Hippocampal formation (tissue), 2 donors: ENCODE measurements at places on chromosomes 5 and 9.
A peak's percentile ranks its signal among the peaks of the same experiment; 100 is the strongest.

DNA sequence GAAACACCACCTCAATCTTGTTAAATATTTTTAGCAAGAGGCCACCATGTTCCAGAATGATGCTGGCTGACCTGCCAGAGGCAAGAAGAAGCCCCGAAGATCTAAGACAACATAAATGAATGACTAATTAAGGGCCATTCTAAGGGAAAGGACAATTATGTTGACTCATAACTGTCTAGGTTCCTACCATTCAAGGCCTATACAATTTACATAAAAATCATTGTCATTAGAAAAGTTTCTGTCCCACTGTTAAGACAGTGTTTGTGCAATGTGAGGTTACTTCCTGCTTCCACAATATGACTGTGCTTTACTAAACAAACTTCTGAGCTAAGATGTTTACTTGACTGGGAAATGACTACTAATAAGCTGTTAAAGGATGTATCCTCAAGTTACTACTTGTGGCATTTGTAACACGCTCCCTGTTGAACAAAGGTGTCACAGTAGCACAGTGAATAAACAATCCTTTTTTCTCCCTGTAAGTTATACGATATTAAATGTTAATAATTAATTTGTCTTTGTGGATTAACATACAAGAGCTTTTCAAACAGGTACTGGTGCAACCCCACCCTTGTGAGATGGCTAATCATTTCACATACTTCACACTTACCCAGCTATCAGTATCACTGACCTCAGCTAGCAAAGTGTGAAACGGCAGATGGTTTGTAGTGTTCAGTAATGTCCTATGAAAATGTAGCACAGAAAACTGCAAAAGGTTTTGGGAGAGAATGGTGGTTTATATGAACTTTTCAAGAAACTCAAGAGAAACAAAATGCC, 195.8 kb downstream of the EFNA5 start:
- no peak for DNase-seq

DNA sequence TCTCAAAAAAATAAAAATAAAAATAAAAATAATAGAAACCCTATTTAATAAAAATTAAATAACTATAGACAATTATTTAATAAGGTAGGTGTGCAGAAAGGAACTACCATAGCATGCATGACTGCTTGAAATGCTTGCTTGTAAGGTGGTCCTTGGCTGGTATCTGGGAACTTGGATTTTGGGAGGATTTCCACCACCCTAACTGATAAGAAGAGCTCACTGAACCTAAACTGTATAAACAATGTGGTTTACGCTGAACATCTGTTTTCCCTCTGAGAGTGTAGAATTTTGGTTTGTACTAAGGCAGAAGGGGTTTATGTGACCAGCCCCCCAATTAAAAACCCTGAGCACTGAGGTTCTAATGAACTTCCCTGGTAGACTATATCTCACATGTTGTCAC, 31.2 kb downstream of the CPLANE1 start:
- no peak for DNase-seq

- DNase-seq, result no peak
These were observed 166.8 kb downstream of the MUSK start for GRCh38 chr9:110835404-110835803.

GRCh38 chr5:112237456-112237855, 181.6 kb downstream of the EPB41L4A start:
- DNase-seq, result no peak

GRCh38 chr5:5421149-5421960, 1.1 kb upstream of the ICE1 start:
- DNase-seq, result no peak

- DNase-seq, result no peak
These were observed 2.7 kb downstream of the LCN9 start for GRCh38 chr9:135665795-135666189.

DNA sequence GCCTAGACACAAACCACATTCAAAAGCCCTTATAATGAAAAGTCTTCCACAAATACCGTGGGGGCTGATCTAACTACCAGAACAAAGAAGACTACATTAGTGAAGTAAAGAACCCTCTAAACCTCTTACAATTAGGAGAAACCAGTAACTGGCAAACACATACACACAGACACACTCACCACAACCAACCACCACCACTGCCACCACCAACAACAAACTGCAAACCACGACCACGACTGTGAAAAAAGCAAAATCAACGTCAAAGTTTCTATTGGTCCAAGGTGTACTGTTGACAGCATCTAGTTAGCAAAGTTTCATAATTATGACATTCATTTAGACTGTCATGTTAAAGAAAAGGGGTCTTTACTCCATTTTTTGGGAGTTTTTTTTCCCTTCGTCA, 2.7 kb downstream of the CDO1 start:
- DNase-seq, result no peak

GRCh38 chr5:34582371-34582770, 73.8 kb upstream of the RAI14 start:
- DNase-seq, result no peak

GRCh38 chr9:94134629-94135028, 50.4 kb downstream of the PTPDC1 start:
- no peak for DNase-seq

DNA sequence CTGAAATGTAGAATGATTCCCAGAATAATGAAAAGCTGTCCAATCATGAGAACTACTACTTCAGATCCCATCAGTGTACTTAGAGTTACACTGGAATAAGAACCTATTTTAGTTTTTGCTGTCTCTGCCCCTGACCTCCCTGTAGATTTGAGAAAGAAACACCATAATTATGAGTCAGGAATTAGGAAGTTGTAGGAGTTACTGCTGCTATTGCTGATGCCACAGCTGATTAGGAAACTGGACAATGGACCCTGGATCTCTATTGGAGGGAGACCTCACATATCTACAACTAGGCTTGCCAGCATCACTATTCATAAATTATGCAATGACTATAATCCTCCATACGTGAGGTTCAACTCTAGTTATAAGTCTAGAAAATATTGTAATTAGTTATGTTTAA, 48.8 kb upstream of the EDIL3 start:
- no peak for DNase-seq

GRCh38 chr5:80097451-80097850, 62.3 kb downstream of the THBS4 start:
- DNase-seq, result no peak

DNA sequence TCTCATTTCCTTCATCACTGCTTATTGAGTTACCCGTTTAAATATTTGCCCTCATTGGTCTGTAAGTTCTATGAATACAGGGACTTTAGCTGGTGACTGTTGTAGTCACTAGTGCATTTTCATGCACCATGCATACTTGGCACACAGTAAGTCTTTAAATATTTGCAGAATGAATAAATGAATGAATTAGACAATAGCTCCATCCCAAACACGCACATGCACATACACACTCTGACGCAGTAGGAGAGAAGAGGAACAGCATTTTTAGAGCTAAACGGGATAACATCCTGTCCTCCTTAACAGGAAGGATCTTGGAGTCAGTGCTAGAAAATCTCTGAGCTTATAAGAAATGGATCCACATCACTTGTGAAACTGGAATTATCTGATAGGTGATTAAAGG, 447.7 kb downstream of the KIF4B start:
- no peak for DNase-seq

DNA sequence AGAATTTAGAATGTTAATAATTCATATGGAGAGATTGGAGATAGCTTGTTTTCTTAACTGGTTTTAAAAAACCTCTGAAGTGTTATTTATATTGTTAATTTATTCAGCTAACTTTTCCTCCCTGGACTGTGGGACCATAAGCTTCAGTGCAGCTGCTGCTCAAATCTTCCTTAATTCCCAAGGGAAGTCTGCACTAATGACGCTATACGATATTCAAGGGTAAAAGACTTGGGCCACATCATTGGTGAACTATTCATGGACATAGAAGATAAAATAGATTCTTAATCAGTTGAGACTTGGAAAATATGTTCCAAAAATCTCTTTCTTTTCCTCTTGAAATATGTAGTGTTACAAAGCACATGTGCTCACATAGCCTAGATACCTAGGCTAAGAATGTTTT, 31.1 kb upstream of the GAS1 start:
- no peak for DNase-seq

DNA sequence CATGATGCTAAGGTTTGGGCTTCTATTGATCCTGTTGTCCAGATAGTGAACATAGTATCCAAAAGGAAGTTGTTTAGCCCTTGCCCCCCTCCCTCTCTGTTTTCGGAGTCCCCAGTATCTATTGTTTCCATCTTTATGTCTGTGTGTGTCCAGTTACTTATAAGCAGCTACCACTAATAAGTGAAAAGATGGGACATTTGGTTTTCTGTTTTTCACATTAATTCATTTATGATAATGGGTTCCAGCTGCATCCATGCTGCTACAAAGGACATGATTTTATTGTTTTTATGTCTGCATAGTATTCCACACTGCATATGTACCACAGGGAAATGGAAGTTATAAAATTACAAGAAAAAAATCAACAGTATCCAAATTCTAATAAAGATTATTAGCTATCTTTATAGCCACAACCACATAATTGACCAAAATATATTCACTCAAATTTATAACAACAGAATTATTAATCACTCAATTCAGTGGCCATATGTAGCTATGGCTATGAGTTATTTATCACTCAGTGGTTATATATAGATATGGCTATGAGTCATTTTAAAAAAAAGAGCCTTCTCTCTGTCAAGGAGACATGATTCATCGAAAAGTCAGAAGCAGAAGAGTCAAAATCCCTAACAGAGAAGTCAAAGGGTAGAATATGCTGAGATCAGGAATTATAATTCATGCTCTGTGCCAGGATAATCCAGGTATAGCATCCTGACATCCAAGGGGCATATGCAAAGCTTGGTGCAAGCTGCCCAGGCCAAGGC, 367.5 kb downstream of the DEPDC1B start:
- no peak for DNase-seq

DNA sequence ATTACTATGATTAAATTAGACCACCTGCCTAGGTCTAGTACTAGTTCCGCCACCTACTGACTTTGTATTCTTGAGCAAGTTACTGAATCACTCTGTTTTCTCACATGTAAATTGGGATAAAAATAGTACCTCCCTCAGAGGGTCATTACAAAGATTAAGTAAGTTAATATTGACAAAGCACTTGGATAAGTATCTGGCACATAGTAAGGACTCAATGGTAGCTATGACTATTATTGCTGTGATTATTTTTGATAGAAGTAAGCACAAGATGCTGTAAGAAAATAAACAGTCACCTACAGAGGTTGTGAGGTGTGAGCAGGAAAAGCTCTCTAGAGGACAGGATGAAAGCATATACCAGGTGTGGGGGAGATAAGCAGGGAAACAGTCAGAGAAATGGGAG, 173.1 kb upstream of the PAPPA start:
- DNase-seq, result no peak

DNA sequence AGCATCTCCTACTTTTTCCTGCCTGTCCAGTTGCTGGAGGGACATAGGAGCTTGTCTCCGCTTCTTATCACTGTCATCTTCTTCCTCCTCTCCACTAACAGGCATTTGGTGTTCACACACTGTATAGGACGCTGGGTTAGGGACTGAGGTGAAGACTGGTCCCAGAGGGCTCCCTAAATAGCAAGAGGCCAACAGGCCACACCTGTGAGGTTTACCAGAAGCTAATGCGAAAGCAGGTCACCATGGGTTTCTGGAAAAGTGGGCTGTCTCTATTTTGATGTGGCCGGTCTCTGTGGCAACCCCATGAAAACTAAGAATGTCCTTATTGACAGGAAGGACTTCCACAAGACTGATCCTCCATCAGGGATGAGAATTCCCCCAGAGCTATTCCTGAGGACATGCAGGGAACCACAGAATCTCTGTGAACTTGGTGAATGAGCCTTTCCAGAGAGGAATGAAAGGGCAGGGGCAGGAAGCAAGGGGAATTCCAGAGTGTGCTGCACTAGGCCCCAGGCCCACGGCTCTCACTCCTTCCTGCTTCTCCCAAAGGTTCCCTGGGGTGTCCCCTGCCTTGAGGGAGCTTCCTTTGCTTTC, 61.7 kb downstream of the DAP start:
- DNase-seq, result no peak

DNA sequence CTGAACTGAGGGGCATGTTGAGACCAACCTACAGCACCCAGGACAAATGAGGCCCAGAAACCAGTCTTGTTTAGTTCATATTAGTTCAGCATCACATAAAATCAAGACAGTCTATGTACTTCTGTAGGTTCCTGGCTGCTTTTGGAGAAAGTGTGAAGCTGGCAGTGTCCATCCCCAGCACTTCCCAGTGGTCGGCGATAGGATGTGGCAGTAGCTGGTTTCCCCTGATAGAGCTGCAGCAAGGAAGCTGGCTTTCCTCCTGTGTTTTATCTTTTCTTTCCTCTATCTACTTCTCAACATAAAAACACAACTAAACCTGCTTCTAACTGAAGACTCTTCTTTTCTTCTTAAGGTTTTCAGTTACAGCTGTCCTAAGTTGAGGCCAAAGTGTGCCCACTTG, 43.0 kb upstream of the SLC46A2 start:
- DNase-seq, result no peak

DNA sequence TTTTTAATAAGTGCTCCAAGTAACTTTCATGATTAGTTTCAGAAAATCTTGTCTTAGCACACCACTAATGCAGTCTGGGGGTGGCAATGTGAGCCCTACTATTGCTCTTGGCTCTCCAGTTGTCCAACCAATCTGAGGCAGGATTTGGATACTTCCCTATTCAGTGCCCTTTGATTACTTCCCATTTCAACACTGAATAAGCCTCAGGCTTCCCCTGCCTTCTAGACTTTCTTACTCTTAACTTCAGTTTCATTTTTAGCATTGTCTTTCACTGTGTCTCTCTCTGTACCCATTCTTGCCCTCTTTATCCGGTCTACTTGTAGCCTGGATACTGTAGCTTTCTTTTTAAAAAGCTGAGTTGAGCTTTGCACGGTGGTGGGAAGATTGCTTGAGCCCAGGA, 186.1 kb downstream of the C9orf152 start:
- DNase-seq, result peak; percentile 27

- no peak for DNase-seq
These were observed 425.2 kb upstream of the CDH9 start for GRCh38 chr5:27463446-27464149.

GRCh38 chr5:12730354-12730753, 826.1 kb upstream of the CTNND2 start:
- no peak for DNase-seq

GRCh38 chr9:134214386-134214765, 50.0 kb upstream of the RNU6ATAC start:
- no peak for DNase-seq

GRCh38 chr5:34791761-34792244, 47.2 kb upstream of the TTC23L start:
- DNase-seq, result no peak

- DNase-seq, result no peak
These were observed 404.8 kb downstream of the TLR4 start for GRCh38 chr9:118108971-118109370.

- no peak for DNase-seq
These were observed 158.9 kb downstream of the CEMIP2 start for GRCh38 chr9:71609448-71609830.

- DNase-seq, result no peak
These were observed 54.4 kb downstream of the CCDC192 start for GRCh38 chr5:127757576-127757975.
